ENCODE measurements at places on chromosomes 4 and X.

GRCh38 chr4:67684839-67685531 is 16.0 kb downstream of the UBA6 start:
- no peak for DNase-seq

DNA sequence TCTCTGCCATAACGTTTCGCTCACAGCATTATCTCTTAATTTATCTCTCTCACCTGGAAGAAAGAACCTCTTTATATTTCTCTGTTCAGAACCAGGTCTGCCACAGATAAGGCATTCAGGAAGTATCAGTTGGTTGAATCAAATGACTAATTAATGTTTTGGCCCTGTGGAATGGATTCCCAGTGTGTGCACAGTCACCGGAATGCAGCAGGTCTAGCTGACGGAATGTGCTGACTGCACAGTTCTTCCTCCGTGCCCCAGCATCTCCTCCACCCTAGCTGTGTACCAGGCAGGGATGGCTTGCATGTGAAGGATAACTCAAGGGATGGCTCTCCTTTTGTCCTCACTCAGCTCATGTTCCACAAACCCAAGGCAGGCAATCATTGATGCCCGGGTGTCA is 141.8 kb upstream of the MSX1 start:
- DNase-seq: no peak

DNA sequence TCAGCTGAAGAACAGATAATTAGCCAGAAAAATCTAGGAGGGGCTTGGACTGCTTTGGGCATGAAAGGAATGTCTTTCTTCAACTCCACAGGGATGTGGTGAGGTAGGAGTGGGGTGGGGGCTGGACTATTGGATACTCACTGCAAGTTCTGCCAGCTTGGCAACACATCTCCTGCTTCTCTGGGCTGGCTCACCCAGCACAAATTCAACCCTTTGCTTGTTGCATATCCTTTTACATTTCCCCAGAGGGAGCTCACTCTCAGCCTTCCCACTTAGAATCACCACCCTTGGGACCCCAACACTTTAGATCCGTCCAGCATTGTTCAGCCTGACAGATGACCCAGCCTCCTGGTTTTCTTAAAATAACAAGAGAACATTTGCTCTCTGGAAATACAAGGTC is 120.6 kb downstream of the KDR start:
- DNase-seq: no peak

GRCh38 chr4:173243917-173244658 is 75.5 kb downstream of the GALNT7 start:
- no peak for DNase-seq

GRCh38 chr4:178037459-178038214 is 595.4 kb upstream of the AGA start:
- DNase-seq: no peak

DNA sequence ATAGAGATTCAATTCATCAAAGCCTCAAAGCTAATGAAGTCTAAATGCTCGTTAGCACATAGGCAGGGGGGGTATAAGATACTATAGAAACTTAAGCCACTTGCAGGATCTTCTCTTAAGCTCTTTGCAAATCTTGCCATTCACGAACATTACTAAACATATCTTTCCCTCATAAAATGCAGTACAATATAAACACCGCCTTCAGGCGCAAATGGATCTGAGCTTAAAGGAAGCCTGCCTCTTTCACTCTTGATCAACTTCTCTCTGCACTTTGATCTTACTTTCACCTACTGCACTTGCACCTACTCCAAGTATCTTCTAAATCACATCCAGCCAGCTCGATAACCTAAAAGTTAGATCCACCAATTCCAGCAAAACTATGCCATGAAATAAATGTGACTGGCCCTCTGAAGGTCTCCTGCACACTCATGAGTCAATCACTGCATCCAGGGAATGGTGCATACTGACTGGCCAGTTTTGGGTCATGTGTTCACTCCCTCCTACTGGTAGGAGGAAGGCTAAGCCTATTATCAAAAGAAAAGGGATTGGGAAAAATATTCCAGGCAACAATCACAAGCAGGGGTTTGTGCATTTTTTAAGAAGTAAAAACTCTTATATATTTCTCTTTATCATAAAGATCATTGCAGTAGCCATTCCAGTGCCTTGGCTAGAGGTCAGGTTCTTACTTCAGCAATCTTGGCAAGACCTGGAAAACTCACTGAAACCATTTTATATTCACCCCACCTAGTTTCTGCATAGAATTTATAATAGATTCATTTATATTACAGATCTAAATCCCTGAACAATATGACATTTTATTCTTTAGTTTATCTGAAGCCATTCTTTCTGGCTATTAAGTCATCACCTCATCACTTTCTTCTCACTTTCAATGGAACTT is 222.0 kb downstream of the PPP3CA start:
- DNase-seq: no peak

DNA sequence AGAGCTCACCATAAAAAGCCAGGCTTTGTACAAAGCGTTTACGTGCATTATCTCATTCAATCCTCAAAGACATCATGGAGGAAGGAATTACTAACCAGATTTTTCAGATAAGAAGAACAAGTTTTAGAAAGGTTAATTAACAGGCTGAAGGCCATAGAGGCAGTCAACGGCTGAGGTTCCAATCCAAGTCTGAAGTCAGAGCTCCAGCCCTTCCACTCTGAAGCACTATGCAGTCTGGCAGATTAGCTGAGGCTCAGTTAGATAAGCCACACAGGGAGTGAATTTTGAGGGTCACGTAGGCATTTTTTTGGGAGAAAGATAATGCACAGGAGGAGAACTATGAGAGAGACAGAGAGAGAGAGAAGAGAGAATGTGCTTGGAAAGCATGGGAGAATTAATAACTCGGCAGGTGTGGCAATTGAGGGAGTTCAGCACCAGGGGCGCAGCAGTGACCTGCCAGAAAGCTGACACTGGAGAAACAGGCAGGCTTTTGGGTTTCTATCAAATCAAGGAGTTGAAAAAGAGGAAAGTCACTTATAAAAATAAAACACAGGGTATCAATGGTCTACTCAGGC is 116.5 kb upstream of the NAP1L5 start:
- DNase-seq: no peak

GRCh38 chr4:173074501-173074946 is 94.1 kb upstream of the GALNT7 start:
- DNase-seq: peak; percentile 43

GRCh38 chr4:1192091-1192492 is 19.7 kb upstream of the SPON2 start:
- peak; percentile 88 for DNase-seq

GRCh38 chrX:113770071-113770470 is 813.8 kb upstream of the HTR2C start:
- no peak for DNase-seq

GRCh38 chrX:38069991-38070390 is 63.6 kb downstream of the SYTL5 start:
- no peak for DNase-seq

DNA sequence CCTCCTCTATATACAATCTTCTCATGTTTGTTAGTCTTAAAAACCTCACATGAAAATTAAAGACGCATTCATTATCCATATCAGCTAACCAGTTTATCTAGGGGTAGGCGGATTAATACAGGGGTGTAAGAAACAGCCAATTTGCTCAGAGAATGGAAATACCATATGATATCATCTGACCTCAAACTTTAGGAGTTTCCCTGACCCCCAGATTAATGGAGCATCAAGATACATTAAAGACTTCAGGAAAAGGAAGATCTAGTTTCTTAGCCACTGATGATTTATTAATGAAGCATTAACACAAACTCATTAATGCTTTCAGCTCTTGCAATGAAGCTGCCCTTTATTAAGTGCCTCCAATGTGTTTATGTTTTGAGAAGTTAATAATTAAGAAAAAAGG is 67.5 kb downstream of the CAMK2D start:
- DNase-seq: no peak

DNA sequence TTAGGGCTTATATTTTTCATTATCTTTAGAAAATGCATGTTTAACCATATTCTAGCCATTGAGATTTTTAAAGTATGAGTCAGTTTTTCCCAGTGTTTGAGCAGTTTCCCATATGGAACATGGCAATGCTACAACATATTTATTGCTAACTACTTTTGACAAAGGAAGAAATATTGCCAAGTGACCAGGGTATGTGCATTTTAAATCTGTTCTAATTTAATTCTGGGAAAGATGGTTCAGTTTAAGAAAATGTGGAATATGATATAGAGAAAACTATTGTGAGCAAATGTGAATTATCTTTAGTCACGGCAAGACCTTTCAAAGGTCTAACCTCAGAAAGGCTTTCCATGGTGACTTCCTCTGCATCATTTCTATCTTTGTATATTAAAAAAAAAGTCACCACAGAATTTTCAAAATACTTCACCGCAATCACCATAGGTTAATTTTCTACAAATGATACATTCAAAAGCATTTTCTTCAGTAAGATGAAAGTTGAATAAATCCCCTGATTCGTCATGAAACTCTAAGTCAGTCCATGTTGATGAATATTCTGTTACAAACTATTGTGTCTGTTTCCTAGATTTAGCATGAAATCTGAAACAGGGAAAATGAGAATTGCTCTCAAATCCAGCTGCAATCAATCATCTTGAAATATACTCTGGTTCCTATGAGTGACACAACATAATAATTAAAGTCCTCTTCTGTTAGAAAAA is 2349.0 kb upstream of the TENM3 start:
- peak; percentile 92 for DNase-seq
